Astrocyte of the hippocampus (primary cell): ENCODE measurements at places on chromosomes 4 and X.
A peak's percentile ranks its signal among the peaks of the same experiment; 100 is the strongest.

DNA sequence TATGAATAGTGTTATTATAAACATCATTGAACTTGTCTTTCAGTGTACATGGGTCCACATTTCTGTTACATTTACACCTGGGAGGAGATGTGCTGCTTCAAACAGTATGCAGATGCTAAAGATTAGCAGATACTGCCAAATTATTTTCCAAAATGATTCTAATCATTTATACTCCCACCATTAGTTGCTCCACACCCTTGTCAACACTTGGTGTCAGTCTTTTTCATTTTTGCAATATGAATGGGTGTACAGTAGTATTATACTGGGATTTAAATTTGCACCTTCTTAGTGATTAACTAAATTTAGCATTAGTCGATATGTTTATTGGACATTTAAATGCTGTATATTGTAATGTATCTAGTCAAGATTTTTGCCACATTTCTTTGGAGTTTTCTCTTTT is 131.6 kb upstream of the GRID2 start:
- no peak for DNase-seq

- peak; percentile 49 for DNase-seq
Observed at GRCh38 chrX:129842510-129843208, 1.0 kb downstream of the ZDHHC9 start.

DNA sequence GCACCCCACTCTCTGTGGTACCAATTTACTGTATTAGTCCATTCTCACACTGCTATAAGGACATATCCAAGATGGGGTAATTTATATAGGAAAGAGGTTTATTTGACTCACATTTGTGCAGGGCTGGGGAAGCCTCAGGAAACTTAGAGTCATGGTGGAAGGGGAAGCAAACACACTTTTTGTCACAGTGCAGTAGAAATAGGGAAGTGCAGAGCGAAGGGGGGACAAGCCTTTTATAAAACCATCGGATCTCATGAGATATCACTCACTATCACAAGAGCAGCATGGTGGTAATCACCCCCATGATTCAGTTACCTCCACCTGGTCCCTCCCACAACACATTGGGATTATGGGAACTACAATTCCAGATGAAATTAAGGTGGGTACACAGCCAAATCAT is 766.9 kb upstream of the PCDH10 start:
- no peak for DNase-seq

DNA sequence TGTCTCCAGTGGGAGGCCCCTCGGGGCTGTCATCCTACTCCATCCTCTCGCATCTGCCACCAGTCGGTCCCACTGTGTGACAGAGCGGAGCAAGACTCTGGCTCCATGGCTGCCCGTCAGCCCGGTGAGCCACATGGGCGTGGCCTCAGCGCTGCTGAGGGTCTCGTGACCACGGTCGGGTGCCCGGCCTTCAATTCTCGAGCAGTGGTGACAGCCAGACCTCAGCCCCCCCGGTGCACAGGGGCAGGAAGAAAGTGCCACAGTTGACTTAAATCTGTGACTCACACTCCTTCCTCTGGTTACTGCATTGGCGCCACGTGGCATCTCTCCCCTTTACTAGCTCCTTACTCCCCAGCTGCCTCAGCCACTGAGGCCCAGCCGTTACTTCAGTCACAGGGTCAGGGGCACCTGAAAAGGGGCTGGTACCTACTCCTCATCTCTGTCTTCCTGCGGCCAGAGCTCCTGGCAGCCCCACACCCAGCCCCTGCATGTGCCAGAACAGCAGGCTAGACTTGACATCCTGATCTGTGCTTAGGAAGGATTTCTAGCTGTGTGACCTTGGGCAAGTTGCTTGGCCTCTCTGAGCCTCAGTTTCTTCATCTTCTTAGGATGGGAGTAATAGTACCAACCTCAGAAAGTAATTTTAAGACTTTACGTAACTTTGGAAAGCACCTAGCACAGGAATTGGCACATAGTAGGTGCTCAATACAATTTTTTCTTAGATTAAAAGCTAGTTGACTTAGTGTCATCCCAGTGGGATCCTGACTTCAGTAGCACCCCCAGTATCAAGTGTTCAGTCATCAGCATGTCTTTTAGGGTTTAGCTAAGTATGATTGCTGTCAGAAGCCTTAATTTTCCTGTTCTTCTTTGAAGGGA is 66.1 kb downstream of the TNIP2 start:
- peak; percentile 23 for DNase-seq

- DNase-seq, result no peak
Observed at GRCh38 chr4:106595906-106596305, 227.3 kb upstream of the GIMD1 start.

- DNase-seq, result no peak
Observed at GRCh38 chr4:73596001-73596400, 24.2 kb downstream of the RASSF6 start.

- DNase-seq, result no peak
Observed at GRCh38 chrX:48998391-48998790, 3.7 kb downstream of the GRIPAP1 start.

DNA sequence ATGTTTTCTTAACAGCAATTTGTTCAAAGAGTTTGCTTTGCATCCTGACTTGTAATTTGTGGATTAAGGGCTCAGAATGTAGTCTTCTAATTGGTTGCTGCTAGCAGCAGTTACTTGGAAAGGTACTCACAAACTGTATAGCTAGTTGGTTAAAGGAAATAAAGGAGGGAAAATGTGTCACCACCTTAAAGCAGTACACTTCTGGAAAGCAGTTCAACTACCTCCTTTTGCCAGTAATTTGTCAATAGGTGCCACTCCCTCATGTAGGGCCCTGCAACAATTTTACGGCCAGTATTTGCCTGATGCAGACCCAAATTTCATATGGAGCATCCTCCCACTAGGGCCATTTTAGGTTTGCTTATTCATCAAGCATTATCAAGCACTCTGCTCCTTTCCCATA is 20.8 kb downstream of the AMOT start:
- DNase-seq, result no peak

DNA sequence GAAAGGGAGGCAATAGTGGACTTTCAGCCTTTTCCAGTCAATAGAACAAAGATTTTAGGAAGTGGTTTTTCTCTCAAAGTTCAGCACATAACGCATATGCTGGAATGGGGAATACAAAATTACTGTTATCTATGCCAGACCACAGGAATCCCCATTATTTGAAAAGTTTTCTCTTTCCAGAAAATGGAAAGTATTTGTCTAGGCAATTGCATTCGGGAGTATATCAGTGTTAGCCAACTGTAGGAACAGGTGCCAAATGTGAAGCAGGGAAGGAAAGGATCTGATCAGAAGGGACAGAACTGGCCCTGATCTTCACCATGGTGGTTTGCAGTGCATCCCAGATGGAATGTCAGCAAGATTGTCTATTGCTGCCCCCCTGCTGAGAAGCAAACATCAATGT is 213.6 kb downstream of the CPE start:
- DNase-seq, result peak; percentile 85

DNA sequence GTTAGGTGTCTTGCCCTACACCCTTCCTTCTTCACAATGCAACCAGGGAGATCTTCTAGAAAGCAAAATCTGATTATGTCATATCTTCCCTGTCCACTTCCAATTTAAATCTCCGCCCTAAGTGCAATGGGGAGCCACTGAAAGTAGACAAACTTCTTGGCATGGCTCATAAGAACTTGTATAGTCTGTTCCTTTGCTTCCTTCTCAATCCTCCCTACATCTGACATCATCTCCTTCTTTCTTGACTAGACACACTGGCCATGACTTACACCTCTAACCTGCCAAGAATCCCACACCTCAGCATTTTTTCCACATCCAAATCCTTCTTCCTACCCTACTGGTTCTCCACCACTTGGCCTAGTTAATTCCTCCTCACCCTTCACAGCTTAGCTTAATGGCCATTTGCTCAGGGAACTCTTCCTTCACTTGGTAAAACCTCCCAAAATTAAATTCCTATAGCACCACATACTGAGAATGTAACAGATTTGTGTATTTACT is 55.1 kb downstream of the NCAPG start:
- no peak for DNase-seq

- no peak for DNase-seq
Observed at GRCh38 chr4:157076578-157076947, 613 bp downstream of the GLRB start.

- DNase-seq, result no peak
Observed at GRCh38 chr4:63906660-63907183, 502.5 kb downstream of the TECRL start.

DNA sequence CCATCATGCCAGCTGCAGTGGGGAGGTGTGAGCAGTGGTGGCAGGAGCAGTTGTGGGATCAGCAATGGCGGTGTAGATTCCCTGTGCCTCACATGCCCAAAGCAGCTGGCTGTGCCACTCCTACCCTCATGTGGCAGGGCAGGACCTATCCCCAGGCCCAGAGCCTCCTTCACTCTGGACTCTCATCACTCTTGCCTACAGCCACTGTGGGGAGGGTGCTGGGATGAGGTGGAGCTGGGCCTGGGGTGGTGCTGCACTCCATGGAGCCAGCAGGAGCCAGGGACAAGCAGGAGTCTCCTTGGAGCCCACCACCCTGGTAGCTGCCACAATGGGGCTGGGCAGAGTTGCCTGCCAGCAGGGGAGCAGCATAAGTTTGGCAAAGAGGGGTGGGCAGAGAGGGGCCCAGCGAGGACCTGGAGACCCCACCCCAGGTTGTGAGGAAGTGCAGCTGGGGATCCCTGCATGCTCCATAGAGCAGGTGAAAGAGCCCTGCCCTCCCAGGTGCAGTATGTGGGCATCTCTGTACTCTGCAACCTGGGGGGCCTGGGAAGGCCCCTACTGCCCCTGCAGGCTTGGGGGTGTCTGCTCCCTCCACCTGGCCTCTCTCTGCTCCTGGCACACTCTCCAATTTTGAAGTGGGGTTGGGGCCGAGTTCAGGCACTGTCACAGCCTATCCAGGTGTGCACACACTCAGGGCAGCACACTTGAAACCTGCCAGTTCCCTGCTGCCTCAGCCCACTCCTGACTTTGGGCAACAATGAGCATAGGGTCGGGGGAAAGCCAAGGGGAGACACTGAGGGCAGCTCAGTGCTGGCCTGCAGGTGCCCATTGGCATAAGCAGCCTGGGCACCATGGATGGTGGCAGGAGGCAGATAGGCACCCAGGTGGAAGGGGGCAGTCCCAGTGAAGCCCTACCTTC is 74.0 kb upstream of the INTU start:
- no peak for DNase-seq

DNA sequence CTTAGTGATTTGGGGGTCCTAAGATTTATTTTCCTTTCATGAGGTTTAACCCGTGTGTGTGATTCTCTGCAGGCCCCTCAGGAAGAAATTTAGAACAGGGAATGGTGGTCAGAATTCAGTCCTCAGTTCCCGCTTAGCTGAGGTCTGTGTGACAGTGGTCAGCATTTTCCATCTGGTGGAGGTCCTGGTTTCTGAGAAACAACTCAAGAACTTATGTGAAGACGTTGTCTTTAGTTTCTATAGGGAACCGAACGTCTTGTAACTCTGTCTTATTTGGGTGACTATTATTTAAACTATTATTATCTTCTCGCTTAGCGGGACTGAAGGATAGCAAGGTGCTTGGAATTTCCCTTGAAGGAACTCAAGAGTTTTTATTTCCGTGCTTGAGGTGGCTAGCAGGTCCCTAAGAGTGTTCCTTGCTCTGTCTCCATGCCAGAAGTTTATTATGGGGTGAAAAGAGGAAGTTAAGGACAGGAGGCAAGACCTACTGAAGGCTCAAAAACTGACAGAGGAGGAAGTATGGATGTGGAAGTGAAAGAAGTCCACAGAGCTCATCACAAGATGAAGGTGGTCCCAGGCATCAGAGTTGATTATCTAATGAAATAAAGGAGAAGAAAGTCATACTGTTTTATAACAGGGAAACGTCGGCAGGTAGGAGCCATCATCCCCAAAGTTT is 9.4 kb downstream of the MGST2 start:
- no peak for DNase-seq

DNA sequence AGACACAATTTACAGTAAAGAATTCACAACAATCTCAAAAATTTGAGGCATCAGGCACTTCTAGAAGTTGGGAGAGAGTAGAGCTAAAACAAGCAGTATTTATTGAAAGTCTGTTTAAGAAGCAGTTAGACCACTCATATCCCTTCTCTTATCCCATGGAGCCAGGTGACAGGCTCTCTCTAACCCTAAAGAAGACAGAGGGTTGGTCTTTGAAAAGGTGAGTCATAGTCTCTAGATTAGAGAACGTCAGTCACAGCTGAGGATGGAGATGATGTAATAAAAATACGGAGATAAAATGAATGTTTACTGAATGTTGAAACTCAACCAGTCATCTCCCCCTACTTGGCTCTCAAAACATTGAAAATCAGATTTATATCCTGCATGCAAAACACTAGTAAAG is 223.8 kb downstream of the CHIC2 start:
- no peak for DNase-seq

GRCh38 chr4:4659871-4660651 is 118.2 kb upstream of the STX18 start:
- peak; percentile 87 for DNase-seq

DNA sequence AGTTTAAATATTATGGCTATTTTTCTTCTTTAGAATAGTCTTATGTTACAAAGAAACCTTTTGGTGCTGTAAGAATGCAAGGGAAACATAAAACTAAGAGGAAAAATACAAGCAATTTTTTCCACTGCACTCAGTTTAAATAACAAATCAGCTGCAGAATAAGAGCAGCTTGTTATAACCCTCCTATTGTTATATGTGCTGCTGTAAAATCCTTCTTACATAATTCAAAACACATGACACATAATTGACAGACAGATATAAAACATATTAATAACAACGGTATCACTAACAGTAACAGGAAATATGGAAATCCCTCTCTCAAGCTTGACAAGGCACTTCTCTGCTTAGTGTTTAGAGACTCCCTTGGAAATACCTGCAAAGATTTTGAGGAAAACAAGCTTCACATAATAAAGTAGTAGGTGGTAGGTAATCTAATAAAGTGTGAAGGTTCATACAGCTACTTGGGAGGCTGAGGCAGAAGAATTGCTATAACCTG is 385.3 kb upstream of the HS3ST1 start:
- DNase-seq, result no peak

DNA sequence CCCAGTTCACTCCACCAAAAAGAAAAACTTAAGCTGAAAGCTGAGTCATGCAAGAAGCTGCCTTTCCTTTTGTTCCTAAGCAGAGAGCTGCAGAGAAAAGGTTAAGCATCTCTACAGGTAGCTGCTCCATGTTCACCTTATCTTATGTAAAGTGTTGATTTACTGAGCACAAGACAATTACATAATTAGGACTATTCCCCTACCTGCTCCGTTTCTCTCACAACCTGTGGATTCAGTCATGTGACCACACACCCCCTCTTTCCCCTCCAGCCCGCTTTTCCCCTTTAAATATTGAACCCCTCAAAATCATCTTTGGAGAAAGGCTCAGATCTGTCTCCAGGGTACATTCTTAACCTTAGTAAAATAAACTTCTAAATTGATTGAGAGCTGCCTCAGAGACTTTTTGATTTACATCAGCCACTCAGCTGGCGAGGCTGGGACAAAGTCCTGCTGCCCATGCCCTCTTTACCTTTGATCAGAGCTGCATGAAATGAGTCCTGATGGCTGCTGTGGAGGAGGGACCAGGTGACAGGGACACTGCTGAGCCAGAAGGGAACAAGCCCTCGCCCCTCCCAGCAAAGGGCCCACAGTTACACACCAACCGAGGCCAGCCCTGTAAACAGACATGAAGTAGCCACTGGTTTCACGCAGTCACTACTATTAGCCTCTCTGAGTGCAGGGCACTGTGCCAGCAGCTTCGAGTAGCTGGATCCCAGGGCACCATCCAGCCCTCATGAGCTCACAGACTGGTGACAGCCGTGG is 53.9 kb upstream of the C4orf50 start:
- no peak for DNase-seq
